Activated T-helper 1 cell treated with anti-CD3 and anti-CD28 coated beads, Interleukin-2, amount 50 U/mL, for 16 hours (primary cell): ENCODE measurements at places on chromosomes 1 and 21.

- no peak for DNase-seq
Observed at GRCh38 chr21:44935533-44935927, 4.3 kb upstream of the SLX9 start.

- DNase-seq, result no peak
Observed at GRCh38 chr1:171212607-171213351, 27.7 kb downstream of the FMO2 start.

DNA sequence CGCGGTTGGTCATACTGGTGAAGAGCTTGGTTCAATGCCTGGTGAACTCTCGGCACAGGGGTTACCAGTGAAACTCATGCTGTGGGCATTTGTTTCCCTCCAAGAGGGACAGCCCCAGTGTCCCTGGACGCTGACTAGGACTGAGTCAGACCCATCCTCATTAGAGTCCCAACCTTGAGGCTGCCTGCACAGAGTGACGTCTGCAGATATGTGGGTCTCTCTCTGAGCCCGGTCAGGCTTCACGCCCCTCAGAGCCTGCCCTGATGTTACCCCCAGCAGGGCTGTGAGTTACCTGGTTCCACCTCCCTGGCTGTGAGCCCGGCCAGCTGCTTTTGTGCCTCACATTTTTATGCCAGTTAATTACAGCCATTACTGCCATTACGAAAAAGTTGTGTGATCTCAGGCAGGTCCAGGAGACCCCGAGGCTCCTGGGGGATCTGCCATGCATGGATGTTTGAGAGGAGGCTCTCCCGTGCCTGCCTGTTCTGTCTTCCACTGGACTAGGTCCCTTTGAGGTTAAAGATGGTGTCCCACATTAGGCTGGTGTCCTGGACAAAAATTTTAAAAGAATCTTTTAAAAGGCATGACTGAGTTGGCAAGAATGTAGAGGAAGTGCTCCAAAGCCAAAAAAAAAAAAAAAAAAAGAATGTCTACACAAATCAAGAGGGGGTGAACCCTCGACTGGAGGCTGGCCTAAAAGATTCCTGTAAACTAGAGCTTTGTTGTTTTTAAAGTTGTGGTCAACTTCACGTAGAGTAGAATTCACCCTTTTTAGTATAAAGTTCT lies 36.6 kb upstream of the PADI1 start:
- DNase-seq, result no peak

DNA sequence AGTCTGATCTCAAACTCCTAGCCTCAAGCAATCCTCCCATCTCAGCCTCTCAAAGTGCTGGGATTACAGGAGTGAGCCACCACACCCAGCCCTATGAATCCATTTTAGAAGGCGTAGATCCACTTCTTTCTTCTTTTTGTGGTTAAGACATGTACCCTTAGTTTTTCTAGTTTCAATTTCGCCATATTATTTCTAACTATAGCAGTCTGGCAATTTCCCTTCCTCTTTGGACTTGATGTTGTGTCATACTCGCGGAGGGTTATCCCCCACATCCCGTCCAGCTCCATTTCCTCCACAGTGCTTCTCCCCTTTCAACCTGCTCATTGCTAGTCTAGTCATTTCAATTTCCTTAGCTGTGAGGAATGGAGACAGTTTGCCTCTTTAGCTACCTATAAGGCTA lies 5.2 kb upstream of the LRRC8D start:
- no peak for DNase-seq
